ENCODE measurements at places on chromosomes 7 and 10.

GRCh38 chr10:112229096-112229495, 45.5 kb upstream of the GPAM start:
- no peak for DNase-seq

DNA sequence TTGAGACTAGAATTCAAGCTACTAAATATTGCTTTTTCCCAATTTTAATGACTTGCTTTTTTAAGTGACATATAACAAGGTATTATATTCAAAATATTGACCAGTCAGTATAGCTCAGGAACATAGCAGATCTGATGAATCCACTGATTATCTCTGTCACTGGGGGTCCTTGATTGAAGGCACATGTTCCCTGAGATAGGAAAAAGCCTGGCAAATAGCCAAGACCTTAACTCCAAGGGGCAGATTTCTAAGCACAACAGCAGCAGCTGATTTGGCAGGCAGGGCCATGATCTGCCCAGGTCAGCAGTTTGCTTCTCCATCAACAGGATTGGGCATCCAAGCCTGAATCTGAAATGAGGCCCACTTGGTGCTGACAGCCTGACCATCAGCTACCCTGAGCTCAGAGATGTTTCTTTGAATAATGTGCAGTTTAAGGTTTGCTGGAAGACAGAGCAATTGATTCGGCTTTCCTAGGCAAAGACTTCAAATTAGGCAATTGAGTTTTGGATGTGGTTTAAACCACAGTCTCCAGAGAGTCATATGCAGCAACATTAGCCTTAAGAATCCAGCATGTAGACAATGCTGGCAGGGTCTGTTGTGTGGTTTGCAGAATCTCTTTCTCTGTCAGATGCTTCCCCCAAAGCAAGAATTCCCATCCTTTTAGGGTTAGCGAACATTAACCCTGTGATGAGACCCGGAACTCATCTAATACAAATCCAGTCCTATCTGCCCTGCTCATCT, 352.6 kb downstream of the ADRA2A start:
- DNase-seq: no peak

- DNase-seq: no peak
Observed at GRCh38 chr7:114623146-114623545, 208.5 kb downstream of the FOXP2 start.

DNA sequence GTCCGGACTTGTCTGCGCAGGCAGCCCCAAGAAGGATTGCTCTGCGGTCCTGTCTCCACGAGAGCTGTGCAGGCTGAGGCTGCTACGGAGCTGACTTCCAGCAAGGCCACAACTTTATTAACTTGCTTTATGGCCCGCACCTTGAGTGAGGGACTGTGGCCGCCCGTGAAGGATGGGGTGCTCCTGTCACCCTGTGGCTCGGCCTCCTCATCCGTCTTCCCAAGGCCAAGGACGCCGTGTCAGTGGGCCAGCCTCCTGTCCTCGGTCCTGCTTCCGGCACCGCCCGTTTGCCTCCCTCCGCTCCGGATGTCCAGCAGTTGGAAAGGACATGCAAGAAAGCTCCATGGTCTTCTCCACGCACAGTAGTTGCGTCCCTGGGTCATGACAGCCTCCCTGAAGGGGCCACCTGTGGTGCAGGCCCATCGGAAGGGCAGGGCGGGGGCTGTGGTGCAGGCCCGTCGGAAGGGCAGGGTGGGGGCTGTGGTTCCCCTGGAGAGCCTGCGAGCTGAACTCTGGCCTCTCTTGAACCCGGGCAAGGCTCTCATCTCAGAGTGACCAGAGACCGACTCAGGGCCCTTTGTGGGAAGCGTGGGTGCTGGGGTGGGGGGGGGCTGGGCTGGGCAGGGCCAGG, 87.1 kb downstream of the NKX6-2 start:
- DNase-seq: no peak

- DNase-seq: no peak
Observed at GRCh38 chr10:26798298-26798697, 62.5 kb downstream of the ABI1 start.

DNA sequence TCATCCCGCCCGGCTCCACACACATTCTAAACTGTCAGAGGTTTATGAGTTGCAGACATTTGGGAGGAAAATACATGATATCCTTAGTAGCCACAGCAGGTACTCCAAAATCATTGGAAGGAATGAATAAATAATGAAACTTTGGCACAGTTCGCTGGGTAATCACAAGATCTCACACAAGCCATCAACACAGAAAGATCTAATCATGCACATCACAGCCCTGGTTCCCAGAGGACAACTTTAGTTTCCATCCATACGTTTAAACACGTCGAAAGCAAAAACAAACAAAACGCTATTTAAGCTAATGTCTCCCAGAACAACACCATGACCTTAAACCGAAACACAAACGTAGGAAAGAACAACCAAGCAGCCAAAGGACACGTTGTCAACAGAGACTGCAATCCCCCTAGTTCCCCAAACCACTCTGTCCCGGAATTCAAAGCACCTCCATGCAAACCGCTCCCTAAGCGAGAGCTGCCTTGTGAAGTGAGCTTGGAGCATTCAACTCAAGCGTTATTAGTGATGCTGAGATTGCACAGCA, 12.3 kb downstream of the SVIL start:
- DNase-seq: no peak

- peak; percentile 77 for DNase-seq
Observed at GRCh38 chr7:150384406-150385301, 5.5 kb downstream of the ZNF775 start.

GRCh38 chr7:23691320-23691719, 11.3 kb downstream of the FAM221A start:
- DNase-seq: no peak

- no peak for DNase-seq
Observed at GRCh38 chr7:127107601-127108007, 145.1 kb downstream of the GRM8 start.

DNA sequence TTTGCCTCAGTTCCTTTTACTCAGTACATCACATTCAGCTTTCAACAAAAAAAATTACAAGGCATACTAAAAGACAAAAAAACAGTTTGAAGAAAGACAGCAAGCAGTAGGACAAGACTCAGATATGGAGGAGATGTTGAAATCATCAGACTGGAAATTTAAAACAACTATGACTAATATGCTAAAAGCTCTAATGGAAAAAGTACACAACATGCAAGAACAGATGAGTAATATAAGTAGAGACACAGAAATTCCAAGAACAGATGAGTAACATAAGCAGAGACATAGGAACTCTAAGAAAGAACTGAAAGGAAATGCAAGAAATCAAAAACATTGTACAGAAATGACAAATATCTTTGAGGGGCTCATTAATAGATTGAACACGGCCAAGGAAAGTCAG, 402.6 kb downstream of the NEBL start:
- DNase-seq: no peak

- DNase-seq: no peak
Observed at GRCh38 chr7:34327681-34328080, 330.3 kb upstream of the NPSR1 start.

DNA sequence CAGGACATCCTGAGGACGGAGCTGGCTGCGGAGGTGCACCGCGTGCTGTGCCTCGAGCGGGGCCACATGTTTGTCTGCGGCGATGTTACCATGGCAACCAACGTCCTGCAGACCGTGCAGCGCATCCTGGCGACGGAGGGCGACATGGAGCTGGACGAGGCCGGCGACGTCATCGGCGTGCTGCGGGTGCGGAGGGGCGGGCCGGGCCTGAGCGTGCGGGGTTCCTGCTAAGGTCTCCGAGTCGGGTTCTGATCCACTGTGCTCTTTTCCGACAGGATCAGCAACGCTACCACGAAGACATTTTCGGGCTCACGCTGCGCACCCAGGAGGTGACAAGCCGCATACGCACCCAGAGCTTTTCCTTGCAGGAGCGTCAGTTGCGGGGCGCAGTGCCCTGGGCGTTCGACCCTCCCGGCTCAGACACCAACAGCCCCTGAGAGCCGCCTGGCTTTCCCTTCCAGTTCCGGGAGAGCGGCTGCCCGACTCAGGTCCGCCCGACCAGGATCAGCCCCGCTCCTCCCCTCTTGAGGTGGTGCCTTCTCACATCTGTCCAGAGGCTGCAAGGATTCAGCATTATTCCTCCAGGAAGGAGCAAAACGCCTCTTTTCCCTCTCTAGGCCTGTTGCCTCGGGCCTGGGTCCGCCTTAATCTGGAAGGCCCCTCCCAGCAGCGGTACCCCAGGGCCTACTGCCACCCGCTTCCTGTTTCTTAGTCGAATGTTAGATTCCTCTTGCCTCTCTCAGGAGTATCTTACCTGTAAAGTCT, 10.4 kb downstream of the ATG9B start:
- DNase-seq: peak; percentile 93
